ENCODE measurements at places on chromosomes 7 and 10. TPM values are rescaled to one million over a fixed set of nuclear protein-coding genes. Genes with fewer than 3 reads are reported as not detected.
A peak's percentile ranks its signal among the peaks of the same experiment; 100 is the strongest.

GRCh38 chr10:11425296-11425610 is 186.2 kb downstream of the USP6NL start:
- H3K27ac ChIP-seq: no peak overlapping the region
- H3K36me3 ChIP-seq: no peaks in the 10 kb centered on the region
- no peak for DNase-seq
- no peaks in the 10 kb centered on the region for H3K27me3 ChIP-seq
- peaks cover 11% of the 10 kb centered on the region for H3K4me1 ChIP-seq
- no peak overlapping the region for H3K4me3 ChIP-seq

DNA sequence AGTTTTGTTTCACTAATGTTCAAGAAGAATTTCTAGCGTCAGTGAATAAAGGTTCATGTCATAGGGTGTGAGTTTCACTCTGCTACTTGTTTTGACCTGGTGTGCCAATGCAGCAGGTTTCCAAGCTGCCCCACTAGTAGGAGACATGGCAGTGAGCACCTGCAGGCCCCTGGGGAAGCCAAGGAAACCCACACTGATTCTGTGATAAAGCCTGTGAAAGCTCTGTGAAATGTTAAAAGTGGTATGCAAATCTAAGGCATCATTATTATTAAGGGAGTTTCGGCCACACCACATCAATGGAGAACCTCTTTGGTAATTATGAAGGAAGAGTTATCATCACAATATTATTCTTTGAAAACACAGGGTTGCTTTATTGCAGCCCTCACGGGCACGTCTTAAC is 46.4 kb downstream of the ABCB5 start:
- H3K27ac ChIP-seq: no peak overlapping the region
- no peaks in the 10 kb centered on the region for H3K27me3 ChIP-seq
- H3K36me3 ChIP-seq: no peaks in the 10 kb centered on the region
- no peak for DNase-seq
- no peaks in the 10 kb centered on the region for H3K4me1 ChIP-seq
- no peak overlapping the region for H3K4me3 ChIP-seq

DNA sequence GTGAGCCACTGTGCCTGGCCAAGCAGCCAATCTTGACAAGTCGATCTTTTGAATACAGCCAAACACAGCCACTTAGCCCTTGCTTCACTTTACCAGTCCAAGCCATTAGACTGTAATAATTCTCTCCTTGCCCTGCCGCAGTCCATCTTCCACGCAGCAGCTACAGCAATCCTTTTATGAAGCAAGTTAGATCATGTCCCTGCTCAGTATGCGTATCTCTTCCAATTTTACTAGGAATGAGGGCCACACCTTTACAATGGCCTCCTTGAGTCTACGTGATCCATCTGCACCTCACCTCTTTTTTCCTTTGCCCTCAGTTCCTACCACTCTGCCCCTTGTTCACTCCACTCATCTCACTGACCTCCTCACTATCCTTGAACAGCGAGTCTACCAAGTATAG is 22.2 kb downstream of the GSAP start:
- no peak overlapping the region for H3K27ac ChIP-seq
- H3K4me1 ChIP-seq: no peaks in the 10 kb centered on the region
- DNase-seq: no peak
- no peak overlapping the region for H3K4me3 ChIP-seq
- H3K27me3 ChIP-seq: no peaks in the 10 kb centered on the region
- no peaks in the 10 kb centered on the region for H3K36me3 ChIP-seq

GRCh38 chr7:150903606-150904005 is 51.3 kb downstream of the AOC1 start:
- no peaks in the 10 kb centered on the region for H3K27me3 ChIP-seq
- H3K4me1 ChIP-seq: peaks cover under 1% of the 10 kb centered on the region
- H3K36me3 ChIP-seq: no peaks in the 10 kb centered on the region
- H3K27ac ChIP-seq: no peak overlapping the region
- H3K4me3 ChIP-seq: no peak overlapping the region

DNA sequence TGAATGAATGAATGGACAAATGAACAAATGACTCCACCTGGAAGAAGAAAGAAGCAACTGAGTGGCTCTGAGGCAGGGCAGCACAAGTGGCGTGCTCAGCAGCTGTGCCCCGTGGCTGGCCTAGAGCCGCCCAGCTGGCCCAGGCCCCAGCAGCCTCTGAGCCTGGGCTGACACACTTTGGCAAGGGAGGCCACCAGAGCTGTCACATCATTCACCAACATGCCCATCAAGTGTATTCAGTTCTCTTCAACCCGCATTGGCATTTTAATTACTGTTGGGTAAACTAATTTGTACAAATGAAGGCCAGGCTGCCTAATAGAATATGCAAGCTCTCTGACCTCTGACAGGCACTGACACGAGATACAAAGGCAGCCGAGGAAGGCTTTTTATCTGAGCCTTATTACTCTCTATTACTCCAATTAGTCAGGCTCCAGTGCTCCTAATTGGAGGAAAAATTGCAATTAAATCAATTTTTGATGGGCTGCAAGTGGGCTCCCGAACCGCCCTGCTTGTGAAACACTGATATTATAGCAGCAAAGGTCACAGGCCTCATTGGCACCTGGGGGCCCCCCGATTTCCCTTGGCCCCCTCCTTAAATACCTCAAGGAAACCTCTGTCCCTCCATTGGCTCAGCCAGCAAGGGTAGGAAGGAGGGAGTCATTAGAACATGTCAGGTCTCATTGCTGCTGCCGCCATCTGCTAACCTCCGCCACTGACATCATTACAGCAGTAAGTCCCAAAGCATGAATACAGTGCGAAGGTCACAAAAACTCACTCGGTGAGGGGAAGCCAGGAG is 41.9 kb downstream of the DPCD start:
- H3K27ac ChIP-seq: no peak overlapping the region
- no peaks in the 10 kb centered on the region for H3K27me3 ChIP-seq
- no peaks in the 10 kb centered on the region for H3K4me1 ChIP-seq
- no peak overlapping the region for H3K4me3 ChIP-seq

DNA sequence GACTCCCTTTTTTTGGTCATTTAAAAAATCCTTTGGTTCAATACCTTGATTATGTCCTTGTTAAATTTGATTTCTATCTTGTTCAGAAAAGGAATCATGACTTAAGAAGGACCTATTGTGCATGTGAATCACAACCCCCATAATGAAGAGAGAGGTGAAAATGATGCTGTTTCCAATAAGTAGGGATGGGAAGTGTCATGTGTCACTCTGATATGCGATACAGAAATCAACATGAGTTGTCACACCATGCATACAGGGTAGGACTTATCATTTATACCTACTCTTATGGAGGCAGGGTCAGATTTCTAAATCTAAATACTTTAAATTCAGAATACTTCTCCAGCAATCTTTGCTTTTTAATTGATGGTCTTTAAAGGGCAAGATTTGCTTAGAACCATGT is 19.4 kb upstream of the DLX6 start:
- no peak overlapping the region for H3K4me3 ChIP-seq
- DNase-seq: no peak

DNA sequence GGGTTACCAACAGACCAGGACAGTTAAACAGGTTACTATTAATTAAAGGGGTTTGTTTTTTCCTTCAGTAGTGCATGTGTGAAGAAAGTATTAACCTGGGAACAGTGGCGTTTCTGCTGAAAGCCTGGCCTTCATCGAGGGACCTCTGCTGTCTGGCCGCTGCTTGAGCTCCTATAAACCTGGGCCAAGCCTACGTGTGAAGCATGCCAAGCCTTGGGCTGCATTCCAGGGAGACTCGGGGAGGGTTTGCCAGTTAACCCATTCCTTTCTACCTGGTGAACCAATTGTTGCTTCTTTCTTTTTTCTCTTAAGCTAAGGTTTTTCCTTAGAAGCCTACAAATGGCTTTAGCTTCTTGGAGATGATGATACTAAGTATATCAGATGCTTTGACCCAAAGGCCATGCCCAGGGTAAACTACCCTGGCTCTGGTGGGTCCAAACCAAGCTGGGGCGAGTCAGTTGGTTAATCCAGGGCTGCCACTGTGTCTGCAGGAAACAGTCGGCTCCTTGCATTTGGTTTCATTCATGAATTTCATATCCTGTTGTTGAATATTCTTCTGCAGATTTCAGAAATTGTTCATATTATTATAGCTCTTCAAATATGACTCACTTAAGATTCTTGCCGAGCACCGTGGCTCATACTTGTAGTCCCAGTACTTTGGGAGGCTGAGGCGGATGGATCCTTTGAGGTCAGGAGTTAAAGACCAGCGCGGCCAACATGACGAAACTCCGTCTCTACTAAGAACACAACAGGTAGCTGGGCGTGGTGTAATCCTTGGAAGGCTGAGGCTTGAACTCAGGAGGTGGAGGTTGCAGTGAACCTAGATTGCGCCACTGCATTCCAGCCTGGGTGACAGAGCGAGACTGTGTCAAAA is 23.8 kb downstream of the PFKP start:
- H3K4me1 ChIP-seq: no peaks in the 10 kb centered on the region
- no peak for DNase-seq
- H3K27ac ChIP-seq: no peak overlapping the region
- no peaks in the 10 kb centered on the region for H3K36me3 ChIP-seq
- H3K4me3 ChIP-seq: no peak overlapping the region

- no peak overlapping the region for H3K4me3 ChIP-seq
- no peak overlapping the region for H3K27ac ChIP-seq
- no peaks in the 10 kb centered on the region for H3K4me1 ChIP-seq
Observed at GRCh38 chr7:138455609-138456008, 4.5 kb upstream of the TRIM24 start.

DNA sequence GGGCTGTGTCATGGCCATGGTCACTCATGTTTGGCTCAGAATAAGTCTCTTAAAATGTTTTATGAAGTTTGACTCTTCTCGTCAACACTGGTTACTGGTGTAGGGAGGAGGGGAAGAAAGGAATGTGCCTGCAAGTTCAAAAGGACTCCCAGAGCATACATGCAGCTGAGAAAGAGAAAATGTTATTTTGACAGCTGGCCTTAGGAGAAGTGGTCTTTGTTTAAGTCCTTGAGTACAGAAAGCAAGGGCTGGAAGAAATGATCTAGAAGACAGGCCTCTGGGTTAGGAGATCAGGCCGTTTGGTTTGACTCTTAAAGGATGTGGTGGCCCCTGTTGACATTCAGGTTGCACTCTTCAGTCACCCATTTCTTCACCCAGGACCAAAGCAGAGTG is 245.5 kb downstream of the REEP3 start:
- no peak overlapping the region for H3K27ac ChIP-seq
- no peaks in the 10 kb centered on the region for H3K27me3 ChIP-seq
- no peak overlapping the region for H3K4me3 ChIP-seq
- no peak for DNase-seq
- H3K36me3 ChIP-seq: no peaks in the 10 kb centered on the region

DNA sequence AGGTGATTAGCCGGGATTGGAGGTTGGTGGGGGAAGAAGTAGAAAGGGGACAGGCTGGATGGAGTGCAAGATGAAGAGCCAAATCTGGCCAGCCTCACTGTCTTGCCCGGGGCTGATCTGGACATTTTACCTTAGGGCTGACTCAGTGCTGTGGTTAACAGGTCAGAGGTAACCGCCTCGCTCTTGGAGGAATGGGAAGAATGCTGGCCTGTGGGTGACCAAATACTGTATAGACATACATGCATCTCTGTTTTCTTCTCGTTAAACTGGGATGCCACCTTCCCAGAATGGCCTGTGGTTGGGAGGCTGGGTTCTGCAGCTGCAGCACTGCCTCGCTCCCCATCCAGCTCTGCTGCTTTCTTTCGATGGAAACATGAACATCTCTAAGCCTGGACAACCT is 120.0 kb downstream of the SEC23IP start:
- no peak for DNase-seq
- H3K36me3 ChIP-seq: no peaks in the 10 kb centered on the region

- H3K4me1 ChIP-seq: no peaks in the 10 kb centered on the region
- H3K27ac ChIP-seq: no peak overlapping the region
- H3K4me3 ChIP-seq: no peak overlapping the region
- no peaks in the 10 kb centered on the region for H3K27me3 ChIP-seq
- DNase-seq: no peak
- no peaks in the 10 kb centered on the region for H3K36me3 ChIP-seq
Observed at GRCh38 chr7:29138588-29138987, 7.7 kb downstream of the CPVL start.

- H3K4me1 ChIP-seq: peaks cover 26% of the 10 kb centered on the region
- DNase-seq: no peak
- H3K27me3 ChIP-seq: no peaks in the 10 kb centered on the region
- peak overlapping the region; percentile 83 for H3K4me3 ChIP-seq
- no peaks in the 10 kb centered on the region for H3K36me3 ChIP-seq
- peak overlapping the region; percentile 91 for H3K27ac ChIP-seq
Observed at GRCh38 chr10:119078422-119079179, 2.0 kb downstream of the EIF3A start.

Gene EGFR
- not detected for total RNA-seq

Gene CFAP46
- total RNA-seq: not detected

Gene ANKIB1
- 98.6 TPM for total RNA-seq

Gene PAPOLB
- not detected for total RNA-seq

Gene GJC3
- total RNA-seq: 0.53 TPM

Data from naive thymus-derived CD4-positive, alpha-beta T cell (primary cell).